ENCODE measurements at places on chromosomes 13 and 19.

DNA sequence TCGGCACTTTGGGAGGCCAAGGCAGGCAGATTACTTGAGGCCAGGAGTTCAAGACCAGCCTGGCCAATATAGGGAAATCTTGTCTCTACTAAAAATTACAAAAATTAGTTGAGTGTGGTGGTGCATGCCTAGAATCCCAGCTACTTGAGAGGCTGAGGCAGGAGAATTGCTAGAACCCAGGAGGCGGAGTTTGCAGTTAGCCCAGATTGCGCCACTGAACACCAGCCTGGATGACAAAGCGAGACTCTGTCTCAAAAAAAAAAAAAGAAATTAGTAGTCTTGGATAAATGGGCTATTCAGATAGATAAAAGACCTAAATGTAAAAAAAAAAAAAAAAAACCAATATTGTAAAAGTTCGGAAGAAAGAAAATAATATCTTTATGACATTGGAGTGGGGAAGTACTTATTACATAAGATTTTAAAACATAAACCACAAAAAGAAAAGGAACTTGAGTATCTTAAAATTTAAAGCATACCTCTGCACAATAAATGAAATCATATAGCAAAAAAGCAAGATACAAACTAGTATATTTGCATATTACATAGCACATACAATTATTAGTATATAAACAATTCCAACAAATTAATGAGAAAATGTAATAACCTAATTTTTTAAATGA lies 26.7 kb upstream of the RNASEH2B start:
- DNase-seq = no peak

GRCh38 chr13:64546371-64546770 lies 2683.8 kb downstream of the PCDH9 start:
- DNase-seq = no peak

GRCh38 chr19:29532097-29532496 lies 6.3 kb downstream of the VSTM2B start:
- no peak for DNase-seq

DNA sequence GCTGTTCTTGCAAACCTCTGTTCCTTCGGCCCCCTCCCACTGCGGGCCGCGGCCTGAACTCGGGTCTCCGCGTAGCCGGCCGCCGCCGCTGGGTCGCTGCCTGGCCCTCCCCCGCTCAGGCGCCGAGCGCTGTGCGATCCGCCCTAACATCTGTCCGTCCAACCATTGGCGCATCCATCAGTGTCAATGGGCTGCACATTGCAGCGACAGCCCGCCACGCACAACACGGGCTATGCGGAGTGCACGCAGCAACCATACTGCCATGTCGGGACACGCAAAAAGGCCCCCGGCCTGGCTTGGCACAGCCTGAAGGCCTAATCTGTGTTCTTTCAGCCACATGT lies 2.6 kb upstream of the TSHZ3 start:
- no peak for DNase-seq

GRCh38 chr13:37565425-37565824 lies 33.1 kb downstream of the POSTN start:
- DNase-seq = no peak

- DNase-seq = no peak
Observed at GRCh38 chr13:34357435-34358232, 539.7 kb downstream of the RFC3 start.

GRCh38 chr13:85313761-85314503 lies 485.3 kb downstream of the SLITRK6 start:
- DNase-seq = no peak
